ENCODE measurements at places on chromosomes 3 and 15. TPM values are rescaled to one million over a fixed set of nuclear protein-coding genes. Genes with fewer than 3 reads are reported as not detected.

The SUCNR1 gene
- total RNA-seq, result 4.5 TPM

The KLHL6 gene
- not detected for total RNA-seq

The SLCO2A1 gene
- under 0.01 TPM for total RNA-seq

The PLS1 gene
- total RNA-seq, result 0.99 TPM

The FBXL2 gene
- 9.7 TPM for total RNA-seq

The USP19 gene
- total RNA-seq, result 36.0 TPM

Data from fibroblast of the aortic adventitia (primary cell).